Forelimb muscle (tissue), 1 donor: ENCODE measurements at places on chromosomes 1 and 21. TPM values are rescaled to one million over a fixed set of nuclear protein-coding genes. Genes with fewer than 3 reads are reported as not detected.

DNA sequence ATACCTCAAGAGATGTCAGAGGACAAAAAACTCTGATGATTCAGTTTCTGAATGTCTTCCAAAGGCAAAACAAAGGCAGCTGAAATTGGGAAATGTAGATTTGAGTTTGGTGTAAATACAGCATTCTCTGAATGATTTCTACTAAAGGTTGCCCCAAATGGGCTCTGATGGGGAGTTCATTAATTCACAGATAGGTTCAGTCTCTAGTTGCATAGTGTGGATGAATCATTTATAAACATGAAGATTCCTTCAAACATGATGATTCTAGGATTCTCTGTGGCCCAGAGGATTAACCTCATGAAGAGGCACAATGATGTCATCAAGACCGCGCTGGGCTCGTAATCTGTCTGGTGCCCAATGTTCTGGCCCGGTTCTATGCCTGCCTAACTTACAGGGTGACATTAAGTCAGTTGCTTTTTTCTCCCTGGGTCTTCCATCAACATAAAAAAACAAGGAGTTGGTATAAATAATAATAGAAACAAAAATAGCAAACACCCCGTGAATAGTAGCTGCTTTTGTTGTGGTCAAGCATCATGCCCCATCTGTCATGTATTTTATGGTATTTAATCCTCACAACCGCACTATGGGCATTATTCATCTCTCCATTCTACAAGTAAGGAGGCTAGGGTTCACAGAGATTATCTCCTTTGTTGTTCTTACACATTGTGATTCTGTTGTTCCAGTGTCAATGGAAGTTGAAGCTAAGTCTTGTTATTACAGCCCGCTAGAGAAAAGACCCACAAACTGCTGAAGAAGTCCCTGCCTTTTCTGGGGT is 509.6 kb upstream of the USP24 start:
- DNase-seq, result no peak

- DNase-seq, result no peak
Observed at GRCh38 chr1:152048416-152049009, 11.7 kb upstream of the S100A11 start.

DNA sequence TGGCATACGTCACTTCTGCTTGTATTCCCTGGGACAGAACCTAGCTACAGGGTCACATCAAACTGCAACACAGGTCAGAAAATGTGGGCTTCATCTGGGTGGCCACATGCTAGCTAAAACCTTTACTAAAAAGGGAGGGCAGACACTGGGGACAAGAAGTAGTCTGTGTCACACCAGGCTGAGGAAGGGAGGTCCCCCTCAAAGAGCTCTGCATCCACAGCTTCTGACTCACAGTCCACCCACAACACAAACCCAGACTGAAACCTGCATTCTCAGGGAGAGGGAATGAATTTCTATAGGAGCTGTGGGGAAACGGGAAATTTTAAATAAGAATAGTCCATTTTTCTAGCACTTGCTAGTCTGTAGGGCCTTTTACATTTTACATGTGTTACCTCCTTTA is 16.2 kb downstream of the OLIG2 start:
- no peak for DNase-seq

Gene KCND3
- 1.5 TPM for polyA plus RNA-seq

Gene TSSK3
- 2.9 TPM for polyA plus RNA-seq

GRCh38 chr1:31241321-31241720 is 1.6 kb upstream of the NKAIN1 start:
- no peak for DNase-seq

Gene TBX15
- polyA plus RNA-seq, result 60.9 TPM

GRCh38 chr1:115506518-115506917 is 135.3 kb upstream of the VANGL1 start:
- no peak for DNase-seq

- no peak for DNase-seq
Observed at GRCh38 chr1:203448521-203449061, 27.0 kb upstream of the PRELP start.

DNA sequence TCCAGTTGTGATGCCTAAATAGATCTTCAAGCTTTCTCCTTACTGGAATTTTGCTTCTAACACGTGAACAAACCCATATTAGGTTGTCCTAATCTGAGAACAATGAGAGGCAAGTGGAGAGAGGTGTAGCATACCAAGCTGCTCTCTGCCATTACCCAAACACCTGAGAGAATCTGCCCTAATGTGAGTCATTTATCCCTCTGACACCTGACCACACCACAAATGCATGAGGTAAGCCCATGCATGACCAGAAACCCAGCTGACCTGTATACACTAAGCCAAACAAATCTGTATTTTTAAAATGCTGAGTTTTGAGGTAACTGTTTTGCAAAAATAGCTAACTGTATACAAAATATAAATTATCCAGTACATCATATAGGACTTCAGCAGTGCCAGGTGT is 1458.1 kb upstream of the B3GALT2 start:
- DNase-seq, result no peak

Gene RPE65
- not detected for polyA plus RNA-seq

DNA sequence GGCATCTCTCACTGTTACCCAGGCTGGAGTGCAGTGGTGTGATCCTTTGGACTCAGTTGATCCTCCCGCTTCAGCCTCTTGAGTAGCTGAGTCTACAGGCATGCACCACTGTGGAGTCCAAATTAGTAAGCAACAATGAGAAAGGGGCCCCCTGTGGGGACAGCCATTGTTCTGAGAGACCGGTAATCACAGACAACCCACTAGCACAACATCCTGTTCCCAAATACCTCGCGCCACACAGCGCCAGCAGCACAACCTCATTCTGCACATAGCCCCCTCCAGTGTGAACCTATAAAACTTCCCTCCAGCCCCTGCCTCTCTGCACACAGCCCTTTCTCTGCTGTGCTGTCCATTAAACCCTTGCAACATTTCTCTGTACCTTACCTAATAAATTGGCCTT is 226.4 kb downstream of the DYRK1A start:
- no peak for DNase-seq

Gene CAPN8
- 0.57 TPM for polyA plus RNA-seq

- no peak for DNase-seq
Observed at GRCh38 chr1:181135437-181135731, 46.9 kb downstream of the IER5 start.

Gene SPATA46
- polyA plus RNA-seq, result 0.13 TPM

GRCh38 chr1:2416403-2416802 is 4.0 kb upstream of the PEX10 start:
- no peak for DNase-seq

GRCh38 chr21:28179136-28179535 is 813.5 kb downstream of the LTN1 start:
- DNase-seq, result no peak

Gene KCNN3
- polyA plus RNA-seq, result 10.1 TPM

Gene NAV1
- 19.6 TPM for polyA plus RNA-seq

Gene IL10
- polyA plus RNA-seq, result 0.49 TPM

Gene HSD3B2
- polyA plus RNA-seq, result not detected

DNA sequence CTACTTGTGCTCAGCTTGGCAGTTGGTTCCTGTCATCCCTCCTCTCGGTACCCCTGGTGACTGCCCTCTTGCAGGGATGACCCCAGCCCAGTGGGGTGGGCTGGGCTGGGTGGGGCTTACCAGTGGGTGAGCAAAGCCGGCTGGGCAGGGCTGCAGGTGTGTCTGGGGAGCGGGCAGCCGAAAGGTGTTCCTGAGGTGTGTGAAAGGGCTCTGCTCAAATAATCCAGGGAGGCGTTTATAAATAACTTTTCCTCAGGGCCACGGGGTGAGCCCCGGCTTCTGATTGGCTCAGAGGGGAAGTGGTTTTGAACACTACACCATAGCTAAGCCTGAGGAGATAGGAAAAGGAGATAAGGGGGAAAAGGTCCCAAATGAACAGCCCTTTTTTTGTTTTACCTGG is at the start of gene SLC26A9:
Gene SLC26A9, minus strand, starts transcription at position 212 of the 400 bp plus-strand sequence. CDS start 7,636 bp downstream, outside the sequence.
- no peak for DNase-seq

DNA sequence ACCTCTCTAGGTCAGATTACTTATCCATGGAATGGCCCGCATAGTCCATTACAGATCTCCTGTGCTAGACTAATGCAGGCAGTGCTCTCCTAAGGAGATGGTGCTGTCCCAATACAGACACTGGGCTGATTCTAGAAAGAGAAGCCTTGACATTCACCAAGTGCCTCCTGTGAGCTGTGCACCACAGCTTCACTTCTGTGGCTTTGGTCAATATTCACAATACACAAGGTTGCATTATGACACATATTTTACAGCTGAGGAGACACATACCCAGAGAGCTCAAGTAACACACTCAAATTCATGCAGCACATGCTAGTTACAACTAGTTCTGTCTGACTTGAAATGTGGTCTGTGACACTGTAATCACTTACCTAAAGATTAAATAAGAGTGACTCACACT is 59.4 kb upstream of the LRRC8B start:
- no peak for DNase-seq

Gene MYBPH
- 278 TPM for polyA plus RNA-seq

Gene TEDDM1
- polyA plus RNA-seq, result 0.11 TPM

DNA sequence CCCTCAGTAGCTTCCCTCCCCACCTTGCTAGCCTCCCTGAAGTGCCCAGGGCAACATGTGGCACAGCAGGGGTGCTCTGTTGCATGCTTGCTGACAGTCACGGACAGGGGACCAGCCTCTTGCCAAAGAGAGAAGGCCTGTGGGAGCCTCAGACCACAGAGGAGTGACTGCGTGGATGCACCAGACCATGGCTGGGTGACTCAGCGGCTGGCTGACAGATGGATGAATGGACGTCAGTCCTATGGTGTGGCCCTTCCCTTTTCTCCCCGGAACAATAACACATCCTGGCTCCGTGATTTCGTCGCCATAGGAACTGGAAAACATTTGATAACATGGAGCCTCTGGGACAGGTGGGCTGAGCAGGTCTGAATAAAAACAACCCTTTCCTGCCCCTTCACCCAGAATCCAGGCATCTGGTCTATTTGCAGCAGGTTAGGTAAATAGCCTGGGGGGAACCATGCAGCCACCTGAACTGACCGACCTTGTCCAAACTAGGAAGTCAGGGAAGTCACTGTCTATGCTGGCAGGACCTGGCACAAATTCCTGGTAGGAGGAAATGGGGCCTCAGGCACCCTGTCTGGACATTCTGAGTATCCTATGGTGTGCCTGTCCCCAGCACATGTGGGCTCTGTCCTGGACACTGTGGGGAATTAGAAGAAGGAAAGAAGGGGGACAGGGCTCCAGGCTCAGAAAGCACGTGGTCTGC is 53.3 kb downstream of the NENF start:
- DNase-seq, result no peak

DNA sequence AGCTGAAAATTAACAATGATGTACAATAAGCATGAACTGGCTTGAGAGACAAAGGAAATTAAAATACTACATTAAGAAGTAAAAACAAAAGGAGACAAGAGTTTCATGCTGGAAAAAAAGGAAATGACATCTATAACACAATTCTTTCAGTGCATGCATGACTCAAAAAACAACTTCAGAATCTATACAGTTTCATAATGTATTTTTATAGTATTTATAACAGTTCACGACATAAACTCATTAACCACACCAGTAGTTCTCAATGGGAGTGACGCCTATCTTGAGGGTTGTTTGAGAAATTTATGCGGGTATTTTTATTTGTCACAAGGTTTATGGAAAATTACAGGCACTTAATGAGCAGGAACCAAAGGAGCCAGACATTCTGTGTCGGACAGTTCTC is 168.5 kb downstream of the SMYD3 start:
- DNase-seq, result no peak

DNA sequence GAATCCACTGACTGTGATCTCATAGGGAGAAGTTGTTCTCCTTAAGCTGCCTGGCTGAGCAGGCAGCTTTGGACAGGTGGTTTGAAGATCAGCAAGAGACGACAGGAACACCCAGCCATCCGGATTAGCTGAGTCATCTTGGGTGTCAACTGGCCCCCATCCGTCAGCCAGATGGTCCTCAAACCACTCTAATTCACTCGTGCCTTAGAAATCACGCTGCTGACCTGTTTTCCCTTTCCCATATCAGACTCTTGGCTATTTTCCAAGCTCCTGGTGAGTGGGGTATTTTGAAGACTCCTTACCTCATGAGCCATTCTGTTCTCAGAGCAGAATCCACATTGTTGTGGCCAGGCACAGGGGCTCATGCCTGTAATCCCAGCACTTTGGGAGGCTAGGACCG is 149.1 kb upstream of the L1TD1 start:
- DNase-seq, result no peak

DNA sequence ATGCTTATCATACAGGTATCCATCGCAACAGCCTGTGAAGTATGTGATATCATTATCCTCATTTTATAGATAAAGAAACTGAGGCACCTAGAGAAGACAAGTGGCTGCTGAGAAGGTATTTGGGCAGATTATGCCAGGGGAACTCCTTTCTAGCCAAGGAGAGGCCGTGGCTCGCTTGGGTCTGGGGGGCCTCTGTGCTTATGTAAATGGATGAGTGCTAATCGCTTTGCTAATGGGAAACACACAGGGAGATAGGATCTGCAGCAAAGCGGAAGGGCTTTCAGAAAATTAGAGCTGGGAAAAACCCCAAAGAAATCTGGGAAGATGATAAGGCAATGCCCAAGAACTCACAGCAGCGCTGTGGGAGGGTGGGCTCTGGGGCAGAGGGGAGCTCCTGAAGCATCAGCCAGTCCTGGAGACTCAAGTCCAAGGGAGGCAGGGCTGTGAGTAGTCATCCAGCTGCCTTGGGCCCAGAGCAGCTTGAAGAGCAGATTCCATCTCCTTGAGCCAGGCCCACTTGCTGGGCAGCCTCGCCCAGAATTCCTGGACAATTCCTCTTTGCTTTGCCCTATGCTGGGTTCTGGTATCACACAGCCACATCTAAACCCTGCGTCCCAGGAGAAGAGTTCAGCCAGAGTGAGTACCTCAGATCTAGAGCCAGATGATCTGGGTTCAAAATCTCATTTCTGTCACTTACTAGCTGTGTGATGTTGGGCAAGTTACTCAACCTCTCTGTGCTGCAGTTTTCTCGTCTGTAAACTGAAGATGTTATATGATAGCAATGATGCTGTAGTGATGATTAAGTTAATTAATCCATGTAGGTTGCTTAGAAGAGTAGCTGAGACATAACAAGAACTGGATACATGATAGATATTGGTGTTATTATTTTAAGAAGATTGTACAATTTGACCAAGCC is 36.7 kb downstream of the FOXD2 start:
- no peak for DNase-seq
